ENCODE measurements at places on chromosomes 1 and 21.

- H3K4me1 ChIP-seq = peaks cover 14% of the 10 kb centered on the region
- peaks cover 5% of the 10 kb centered on the region for H3K27me3 ChIP-seq
- no peak for DNase-seq
- H3K27ac ChIP-seq = peak overlapping the region; percentile 56
- H3K36me3 ChIP-seq = no peaks in the 10 kb centered on the region
Measured at GRCh38 chr1:21436488-21437340, 3.2 kb upstream of the NBPF3 start.

GRCh38 chr1:211493876-211494653, 2.1 kb upstream of the RD3 start:
- peaks cover 29% of the 10 kb centered on the region for H3K4me1 ChIP-seq
- peaks cover 8% of the 10 kb centered on the region for H3K27me3 ChIP-seq
- H3K36me3 ChIP-seq = no peaks in the 10 kb centered on the region
- no peak for DNase-seq
- no peak overlapping the region for H3K27ac ChIP-seq

- H3K27ac ChIP-seq = no peak overlapping the region
- H3K4me1 ChIP-seq = no peaks in the 10 kb centered on the region
- peaks cover 38% of the 10 kb centered on the region for H3K36me3 ChIP-seq
- H3K4me3 ChIP-seq = no peak overlapping the region
- no peak for DNase-seq
- no peaks in the 10 kb centered on the region for H3K27me3 ChIP-seq
Measured at GRCh38 chr1:16451841-16452528, 11.5 kb downstream of the NECAP2 start.

GRCh38 chr21:42793774-42794173, 85.6 kb downstream of the WDR4 start:
- no peak overlapping the region for H3K4me3 ChIP-seq
- H3K27ac ChIP-seq = no peak overlapping the region
- H3K4me1 ChIP-seq = peaks cover 4% of the 10 kb centered on the region
- no peaks in the 10 kb centered on the region for H3K36me3 ChIP-seq
- H3K27me3 ChIP-seq = no peaks in the 10 kb centered on the region

DNA sequence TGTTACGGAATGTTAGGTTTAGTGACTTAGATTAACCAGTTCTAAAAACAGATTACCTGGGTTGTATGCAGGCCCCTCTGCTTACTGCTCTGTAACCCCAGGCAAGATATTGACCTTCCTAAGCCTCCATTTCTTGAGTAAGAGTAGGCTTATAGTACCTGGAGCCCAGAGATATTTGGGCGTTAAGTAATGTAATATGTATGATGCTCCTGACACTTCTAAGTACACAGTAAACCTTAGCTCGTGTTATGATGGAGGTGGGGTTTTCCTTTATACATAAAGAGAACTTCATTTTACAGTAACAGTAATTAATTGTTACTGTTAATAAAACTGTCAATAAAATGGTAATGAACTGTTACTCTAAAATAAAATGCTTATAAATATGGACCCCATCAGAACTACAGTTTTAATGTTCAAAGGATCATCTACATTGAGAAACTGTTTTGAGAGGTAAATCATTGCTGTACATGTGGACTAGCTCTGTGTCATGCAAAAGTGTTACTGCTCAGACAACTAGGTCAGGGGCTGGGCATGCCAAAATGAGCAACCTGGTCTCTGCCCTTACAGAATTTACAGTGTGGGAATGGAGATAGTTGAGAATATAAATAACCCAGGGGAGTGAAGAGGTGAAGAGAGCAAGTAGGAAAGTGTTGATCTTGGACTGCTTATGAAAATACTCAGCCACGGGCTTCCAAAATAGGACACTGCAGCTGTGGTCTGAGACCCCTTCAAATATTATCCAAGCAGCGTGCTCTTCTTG, 26.6 kb downstream of the LRRC8C start:
- H3K4me1 ChIP-seq = no peaks in the 10 kb centered on the region
- H3K36me3 ChIP-seq = no peaks in the 10 kb centered on the region
- DNase-seq = no peak
- no peak overlapping the region for H3K27ac ChIP-seq
- no peak overlapping the region for H3K4me3 ChIP-seq

DNA sequence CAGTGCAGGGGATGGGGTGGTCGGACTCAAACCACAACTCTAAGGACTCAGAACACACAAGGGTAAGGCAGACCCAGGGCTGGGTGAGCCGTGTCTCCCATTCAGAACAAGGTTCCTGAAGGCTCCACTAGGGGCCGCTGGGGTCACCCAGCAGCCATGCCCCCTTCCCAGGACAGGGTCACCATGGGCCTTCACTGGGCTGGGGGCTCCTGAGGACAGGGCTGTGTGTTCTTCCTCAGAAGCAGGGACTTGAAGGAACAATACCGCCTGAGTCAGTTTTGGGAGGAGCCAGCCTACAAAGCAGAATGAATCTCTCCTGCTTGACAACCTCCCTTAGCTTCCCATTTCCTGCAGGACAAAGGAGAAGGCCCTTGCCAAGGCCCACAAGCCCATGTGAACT, 15.4 kb downstream of the RIMS3 start:
- peaks cover 5% of the 10 kb centered on the region for H3K27me3 ChIP-seq
- H3K4me1 ChIP-seq = peaks cover 13% of the 10 kb centered on the region
- no peaks in the 10 kb centered on the region for H3K36me3 ChIP-seq
- no peak for DNase-seq
- no peak overlapping the region for H3K4me3 ChIP-seq

DNA sequence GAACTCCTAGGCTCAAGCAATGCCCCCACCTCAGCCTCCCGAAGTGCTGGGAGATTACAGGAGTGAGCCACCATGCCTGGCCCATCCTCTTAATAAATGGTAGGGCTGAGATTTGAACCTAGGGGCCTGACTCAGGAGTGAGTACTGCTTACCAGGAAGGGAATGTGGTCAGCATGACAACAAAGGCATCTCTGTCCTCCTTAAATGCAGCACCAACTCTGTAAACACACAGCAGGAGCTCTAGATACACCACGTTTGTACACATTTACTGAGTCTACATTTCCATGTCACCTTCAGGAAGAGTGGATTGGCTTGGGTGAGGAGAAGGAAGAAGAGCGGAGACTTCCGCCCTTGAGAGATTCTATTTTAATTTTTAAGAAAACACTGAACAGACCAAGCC, 38.5 kb downstream of the HIVEP3 start:
- no peak overlapping the region for H3K4me3 ChIP-seq
- peaks cover 56% of the 10 kb centered on the region for H3K4me1 ChIP-seq
- no peaks in the 10 kb centered on the region for H3K36me3 ChIP-seq
- DNase-seq = no peak

DNA sequence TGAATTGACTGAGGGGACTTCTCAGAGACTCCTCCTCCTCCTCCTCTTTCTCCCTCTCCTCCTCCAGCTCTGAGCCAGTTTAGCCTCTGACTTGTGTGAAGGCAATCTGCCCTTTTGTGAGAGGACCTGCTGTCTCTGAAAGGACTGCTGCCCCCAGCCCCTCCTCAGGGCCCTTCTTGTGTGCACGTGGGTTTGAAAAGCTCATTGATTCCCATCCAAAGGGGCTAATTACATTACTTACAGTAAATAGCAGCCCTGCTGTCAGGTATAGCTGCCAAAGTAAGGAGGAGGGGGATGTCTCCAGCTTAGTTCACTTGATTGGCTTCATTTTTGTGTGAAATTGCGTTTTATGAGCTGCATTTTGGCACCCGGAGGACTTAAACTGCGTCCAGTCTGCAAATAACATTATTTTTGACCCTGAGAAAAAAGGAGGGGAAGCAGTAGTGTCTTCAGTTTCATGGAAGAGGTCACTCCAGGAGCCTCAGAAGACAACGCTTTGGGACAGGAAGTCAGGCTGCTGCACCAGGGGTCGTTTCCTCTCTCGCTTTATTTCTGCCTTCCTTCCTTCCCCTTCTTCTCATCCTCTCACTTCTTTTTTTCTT, 1.8 kb upstream of the LHX9 start:
- no peaks in the 10 kb centered on the region for H3K36me3 ChIP-seq
- peaks cover 100% of the 10 kb centered on the region for H3K27me3 ChIP-seq
- peak overlapping the region; percentile 72 for H3K4me3 ChIP-seq
- H3K4me1 ChIP-seq = peaks cover 70% of the 10 kb centered on the region
- no peak for DNase-seq

GRCh38 chr1:153345187-153346076, 3.2 kb downstream of the PGLYRP4 start:
- H3K27ac ChIP-seq = no peak overlapping the region
- no peak overlapping the region for H3K4me3 ChIP-seq
- peaks cover 30% of the 10 kb centered on the region for H3K4me1 ChIP-seq
- no peaks in the 10 kb centered on the region for H3K36me3 ChIP-seq

- DNase-seq = no peak
- H3K36me3 ChIP-seq = no peaks in the 10 kb centered on the region
- no peaks in the 10 kb centered on the region for H3K27me3 ChIP-seq
- H3K4me3 ChIP-seq = no peak overlapping the region
- H3K4me1 ChIP-seq = peaks cover 1% of the 10 kb centered on the region
- H3K27ac ChIP-seq = no peak overlapping the region
Measured at GRCh38 chr1:172661107-172661506, 2.2 kb downstream of the FASLG start.

- DNase-seq = no peak
- no peak overlapping the region for H3K4me3 ChIP-seq
Measured at GRCh38 chr1:214416858-214417257, 134.5 kb downstream of the PTPN14 start.

- H3K36me3 ChIP-seq = no peaks in the 10 kb centered on the region
- H3K27me3 ChIP-seq = no peaks in the 10 kb centered on the region
- no peak for DNase-seq
- no peak overlapping the region for H3K4me3 ChIP-seq
Measured at GRCh38 chr1:50877641-50878040, 82.4 kb downstream of the FAF1 start.

- H3K27ac ChIP-seq = peak overlapping the region; percentile 91
- DNase-seq = peak; percentile 42
- H3K36me3 ChIP-seq = peaks cover 5% of the 10 kb centered on the region
- H3K4me3 ChIP-seq = peak overlapping the region; percentile 1
- H3K27me3 ChIP-seq = no peaks in the 10 kb centered on the region
- peaks cover 36% of the 10 kb centered on the region for H3K4me1 ChIP-seq
Measured at GRCh38 chr1:8789314-8790214, 27.9 kb downstream of the RERE start.

DNA sequence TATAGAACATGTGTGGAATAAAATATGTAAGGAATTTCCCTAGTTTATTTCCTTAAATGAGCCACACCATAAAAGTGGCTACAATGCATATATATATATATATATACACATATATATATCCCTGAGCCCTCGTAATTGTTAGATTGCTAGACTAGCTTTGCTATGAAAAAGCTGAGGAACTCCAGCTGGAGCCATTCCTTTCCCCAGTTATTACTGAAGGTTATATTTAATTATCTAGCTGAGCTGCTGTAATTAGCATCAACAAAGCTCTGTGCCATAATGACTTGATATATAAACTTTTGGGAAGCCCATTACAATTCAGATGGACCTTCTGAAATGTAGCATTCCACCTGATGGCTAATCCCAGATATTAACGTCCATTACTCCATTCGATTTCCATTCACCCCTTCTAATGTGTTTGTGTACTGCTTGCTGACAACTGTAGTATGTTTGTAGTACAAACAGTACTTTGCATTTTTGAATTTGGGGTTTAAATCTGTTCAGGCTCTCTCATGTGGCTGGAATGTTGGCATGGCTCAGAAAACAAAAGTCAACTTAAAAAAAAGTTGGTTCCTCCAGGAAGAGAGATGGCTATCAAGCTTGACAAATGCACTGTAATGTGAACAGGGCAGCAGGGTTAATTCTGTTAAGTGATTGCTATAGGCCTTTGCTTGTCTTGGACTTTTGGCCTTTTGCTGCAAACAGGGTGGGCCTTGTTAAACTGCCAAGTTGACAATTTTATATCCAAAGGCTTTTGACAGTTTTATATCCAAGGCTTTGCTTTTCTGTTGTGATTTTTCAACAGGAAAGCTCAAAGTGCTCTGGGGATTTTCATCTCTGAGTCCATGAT, 170.0 kb downstream of the LTN1 start:
- H3K27me3 ChIP-seq = peaks cover 63% of the 10 kb centered on the region
- no peak overlapping the region for H3K4me3 ChIP-seq
- peak overlapping the region; percentile 6 for H3K27ac ChIP-seq
- no peak for DNase-seq
- H3K36me3 ChIP-seq = no peaks in the 10 kb centered on the region
- H3K4me1 ChIP-seq = peaks cover 45% of the 10 kb centered on the region

GRCh38 chr1:200692316-200692715, 22.6 kb upstream of the DDX59 start:
- H3K4me1 ChIP-seq = peaks cover 8% of the 10 kb centered on the region
- DNase-seq = no peak
- H3K36me3 ChIP-seq = no peaks in the 10 kb centered on the region
- H3K4me3 ChIP-seq = no peak overlapping the region
- H3K27ac ChIP-seq = no peak overlapping the region
- no peaks in the 10 kb centered on the region for H3K27me3 ChIP-seq

GRCh38 chr1:18803151-18803791, 56.2 kb downstream of the TAS1R2 start:
- no peak overlapping the region for H3K4me3 ChIP-seq
- H3K36me3 ChIP-seq = no peaks in the 10 kb centered on the region
- H3K27ac ChIP-seq = no peak overlapping the region

DNA sequence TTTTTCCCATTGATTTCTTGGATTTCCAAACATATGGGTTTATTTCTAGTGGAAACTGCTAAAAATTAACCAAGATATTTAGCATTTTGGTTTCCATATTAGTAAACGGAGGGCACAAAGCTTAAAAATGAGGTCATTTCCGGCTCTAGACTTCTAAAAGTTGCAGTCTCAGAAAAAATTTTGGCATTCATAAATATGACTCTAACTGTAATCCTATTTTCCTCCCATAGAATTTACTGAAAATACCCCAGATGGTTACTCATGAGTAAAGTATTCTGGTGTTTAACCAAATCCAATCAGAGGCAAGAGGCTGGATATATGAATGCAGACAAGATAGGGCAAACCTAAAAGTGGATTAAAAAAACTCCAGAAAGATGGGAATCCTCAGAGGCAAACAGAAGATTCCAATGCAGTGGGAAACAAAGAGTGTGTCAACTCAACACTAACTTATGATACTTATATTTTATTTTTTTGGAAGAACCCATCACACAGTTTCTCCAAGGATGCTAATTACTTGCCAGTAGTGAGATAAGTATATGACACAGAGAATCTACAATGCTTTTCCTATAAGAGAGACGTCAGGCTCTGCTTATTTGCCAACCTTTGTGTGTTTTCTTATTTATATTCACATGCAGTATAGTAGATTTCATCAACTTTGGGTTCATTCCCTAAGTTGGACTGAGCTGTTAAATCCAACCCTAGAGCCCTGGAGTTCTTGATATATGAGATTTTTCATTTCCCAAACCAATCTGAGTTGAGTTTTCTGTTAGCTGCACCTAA, 90.1 kb upstream of the BCL10 start:
- no peak overlapping the region for H3K4me3 ChIP-seq
- DNase-seq = no peak
- peaks cover 21% of the 10 kb centered on the region for H3K4me1 ChIP-seq
- no peaks in the 10 kb centered on the region for H3K27me3 ChIP-seq

Data from mesothelial cell of epicardium (in vitro differentiated cells).